Activated naive CD4-positive, alpha-beta T cell treated with anti-CD3 and anti-CD28 coated beads for 36 hours (primary cell): ENCODE measurements at places on chromosomes 1 and 21.

DNA sequence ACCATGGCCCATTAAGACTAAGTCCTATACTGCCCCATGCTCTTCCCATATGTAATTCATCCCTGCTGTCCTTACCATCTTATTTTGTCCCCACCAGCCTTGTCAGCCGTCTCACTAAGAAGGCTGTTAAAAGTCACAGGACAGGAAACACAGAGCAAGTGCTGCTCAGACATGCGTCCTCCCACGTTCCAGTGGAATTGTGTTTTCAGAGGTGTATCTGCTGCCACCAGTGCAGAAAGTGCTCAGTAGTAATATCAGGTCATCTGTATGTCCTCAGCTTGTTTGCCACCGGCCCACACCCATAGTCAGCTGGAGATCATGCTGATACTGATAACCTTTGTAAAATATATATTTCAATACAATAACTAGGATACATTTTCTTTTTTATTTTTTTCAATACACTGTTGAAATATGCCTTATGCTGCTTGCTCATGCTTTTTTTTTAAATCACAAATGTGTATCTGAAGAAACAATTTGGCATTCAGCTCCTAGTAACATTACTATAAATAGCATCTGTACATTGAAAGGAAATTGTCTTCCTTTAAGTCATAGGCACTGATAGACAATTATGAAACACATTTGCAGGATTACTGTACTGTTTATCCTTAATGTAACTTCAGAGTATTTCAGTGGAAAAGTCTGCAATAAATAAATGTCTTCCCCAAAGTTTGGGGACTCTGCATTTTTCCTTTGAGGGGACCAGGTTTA, 156.9 kb downstream of the EDEM3 start:
- no peak for DNase-seq

DNA sequence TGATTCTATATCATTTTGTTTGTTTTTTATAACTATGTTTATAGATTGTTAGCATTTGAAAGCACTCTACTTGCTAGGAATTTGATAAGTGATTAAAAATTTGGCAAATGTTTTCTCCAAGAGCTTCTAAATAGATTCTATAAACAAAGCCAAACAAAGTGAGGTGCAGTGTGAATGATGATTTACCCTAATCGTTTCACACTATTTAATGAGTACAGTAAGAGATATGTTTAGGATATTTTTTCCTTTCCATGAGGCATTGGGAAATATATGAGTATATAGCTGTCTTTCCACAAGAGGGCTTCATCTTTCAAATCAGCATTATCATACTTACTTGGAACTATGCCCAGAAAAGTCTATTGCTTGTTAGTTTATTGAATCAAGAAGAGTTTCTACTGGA, 277.0 kb upstream of the BRINP3 start:
- DNase-seq, result no peak

DNA sequence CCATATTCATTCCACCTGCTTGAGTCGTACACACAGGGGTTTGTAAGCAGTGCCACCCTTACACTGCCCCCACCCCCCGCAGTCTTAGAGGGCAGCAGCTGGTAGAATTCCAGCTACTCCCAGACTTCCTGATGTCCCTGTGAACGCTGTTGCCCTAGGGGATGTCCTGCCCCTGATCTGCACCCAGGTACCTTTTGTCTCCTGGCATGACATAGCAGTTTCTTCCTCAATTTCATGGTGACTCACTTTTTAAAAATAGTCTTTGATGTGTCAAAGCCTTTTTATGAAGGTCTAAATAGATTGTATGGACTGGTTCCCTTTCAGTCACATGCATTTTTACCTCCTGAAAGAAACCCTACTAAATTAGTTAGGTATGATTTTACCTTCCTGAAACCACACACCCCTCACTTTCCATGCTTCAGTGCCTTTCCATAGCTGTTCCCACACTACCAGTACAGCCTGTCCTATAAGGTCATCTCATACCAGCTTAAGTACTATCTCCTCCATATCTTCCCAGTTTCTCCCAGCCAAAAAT, 76.4 kb downstream of the ST3GAL3 start:
- no peak for DNase-seq

DNA sequence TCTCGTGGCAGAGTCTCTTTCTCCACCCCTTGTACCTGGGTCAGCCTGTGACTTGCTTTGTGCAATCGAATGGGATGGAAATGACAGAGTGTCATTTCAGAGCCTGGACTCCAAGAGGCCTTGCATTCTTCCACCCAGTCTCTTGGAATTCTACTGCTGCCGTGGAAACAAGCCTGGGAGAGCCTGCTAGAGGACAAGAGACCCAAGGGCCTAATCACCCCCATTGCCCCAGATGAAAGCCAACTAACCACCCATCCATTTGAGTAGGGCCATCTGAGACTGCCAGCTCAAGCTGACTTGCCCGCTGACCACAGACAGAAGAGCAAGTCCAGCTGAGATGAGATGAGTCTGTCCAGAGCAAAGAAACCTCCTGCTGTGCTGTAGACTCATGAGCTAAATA, 201.6 kb downstream of the PTPRU start:
- no peak for DNase-seq

- no peak for DNase-seq
These were observed 10.7 kb downstream of the DUSP23 start for GRCh38 chr1:159791461-159791860.

- no peak for DNase-seq
These were observed 33.2 kb downstream of the HSD3B2 start for GRCh38 chr1:119448127-119448511.

DNA sequence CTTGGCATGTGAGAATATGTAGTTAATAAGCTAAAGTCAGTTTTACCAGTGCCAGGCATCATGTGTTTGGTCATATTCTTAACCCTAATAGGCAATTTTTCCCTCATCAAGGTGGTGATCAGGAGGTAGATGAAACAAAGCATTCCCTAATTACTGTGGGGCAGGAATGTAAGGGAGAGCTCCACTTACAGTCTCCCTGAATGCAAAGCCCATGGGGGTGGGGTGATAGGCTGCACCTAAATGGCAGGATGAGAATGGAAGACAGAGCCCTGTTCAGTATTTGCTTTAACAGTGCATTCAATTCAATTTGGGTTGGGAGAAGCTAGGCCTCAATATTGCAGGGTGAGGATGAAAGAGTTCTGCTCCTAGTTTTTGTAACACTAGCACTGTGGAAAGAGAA, 23.4 kb downstream of the ZNF678 start:
- DNase-seq, result no peak

GRCh38 chr1:90277270-90277669, 282.4 kb downstream of the ZNF326 start:
- DNase-seq, result no peak

DNA sequence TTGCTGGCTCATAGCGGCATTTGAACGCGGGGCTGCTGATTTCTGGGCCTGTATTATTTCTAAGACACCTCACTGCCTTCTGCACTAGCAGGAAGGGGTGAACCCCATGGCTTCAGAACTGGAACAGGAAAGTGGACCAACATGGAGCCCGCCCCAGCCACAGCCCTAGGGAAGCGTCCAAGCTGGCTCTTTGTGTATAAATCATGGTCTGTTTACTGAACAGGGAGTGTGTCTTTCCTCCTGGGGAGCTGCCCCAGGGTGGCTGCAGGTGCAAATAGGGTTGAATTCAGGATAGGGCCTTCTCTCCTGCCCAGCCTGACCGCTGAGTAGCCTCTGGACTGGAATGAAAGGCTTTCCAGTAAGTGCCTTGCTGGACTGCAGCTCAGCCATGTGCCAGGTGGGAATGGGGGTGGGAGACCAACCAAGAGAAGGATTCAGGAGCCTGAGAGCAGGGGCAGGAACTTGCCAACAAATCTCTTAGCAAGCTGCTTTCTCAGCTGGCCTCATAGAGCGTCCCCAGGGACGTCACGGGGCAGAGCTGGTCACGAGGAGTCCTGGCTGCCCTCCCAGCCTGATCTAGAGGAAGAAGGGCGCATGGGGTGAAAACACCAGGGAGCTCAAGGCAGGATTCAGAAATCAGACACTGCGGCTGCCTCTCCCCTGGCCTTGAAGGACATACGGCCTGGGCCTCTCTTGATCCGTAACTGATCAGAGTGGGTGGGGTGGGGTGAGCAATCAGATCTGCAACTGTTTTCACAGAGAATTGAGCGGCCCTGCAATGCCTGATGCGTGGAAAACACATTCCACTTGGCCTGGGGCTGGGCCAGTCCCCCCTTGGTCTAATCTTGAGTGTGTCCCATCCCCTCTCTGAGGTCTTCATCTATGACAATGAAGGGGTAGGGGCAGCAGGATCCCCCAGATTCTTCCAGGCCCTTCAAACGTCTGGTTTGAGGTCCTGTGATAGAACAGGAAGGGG, 56.5 kb upstream of the SELENON start:
- no peak for DNase-seq

DNA sequence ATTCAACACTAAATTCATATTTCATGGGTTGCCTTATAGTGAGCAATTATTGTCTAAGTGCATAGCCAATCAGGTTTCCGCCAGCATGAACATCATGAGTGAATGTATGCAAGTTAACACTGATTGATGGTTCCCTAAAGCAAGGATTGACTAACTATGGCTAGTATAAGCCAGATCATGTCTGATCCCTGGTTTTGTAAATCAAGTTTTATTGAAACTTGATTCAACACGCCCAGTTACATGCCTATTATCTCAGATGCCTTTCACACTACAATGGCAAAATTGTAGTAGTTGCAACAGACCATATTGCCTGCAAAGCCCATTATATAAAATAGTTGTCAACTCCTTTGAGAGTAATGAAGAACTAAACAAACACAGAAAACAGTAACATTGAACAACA, 1127.4 kb downstream of the NCAM2 start:
- DNase-seq, result no peak

DNA sequence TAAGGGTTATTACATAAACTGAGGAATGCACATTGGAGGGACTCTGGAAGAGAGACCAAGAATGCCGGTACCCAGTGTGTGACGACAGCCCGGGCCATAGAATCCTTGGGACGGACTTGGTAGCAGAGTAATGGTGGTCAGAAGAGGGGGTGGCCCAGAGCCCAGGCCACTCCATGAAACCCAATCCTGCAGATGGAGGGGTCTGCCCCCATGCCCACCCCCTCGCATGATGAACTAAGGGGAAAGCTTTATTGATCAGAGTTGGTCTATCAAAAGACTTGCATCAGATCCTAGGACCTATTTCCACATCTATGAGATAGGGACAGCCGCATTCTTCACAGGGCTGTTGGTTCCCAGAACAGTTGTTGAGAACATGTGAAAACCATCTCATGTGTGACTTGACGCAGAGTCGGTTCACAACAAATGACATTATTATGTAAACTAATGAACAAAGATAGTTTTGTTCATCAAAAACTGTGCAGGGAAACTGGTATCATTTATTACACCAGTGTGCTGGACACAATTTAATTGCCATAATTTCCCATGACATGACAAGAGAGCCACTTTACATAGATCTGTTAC, 21.5 kb upstream of the SDC3 start:
- no peak for DNase-seq

- no peak for DNase-seq
These were observed 51.6 kb downstream of the CRB1 start for GRCh38 chr1:197319631-197320030.

- DNase-seq, result peak; percentile 74
These were observed 7.1 kb downstream of the NBL1 start for GRCh38 chr1:19651141-19651737.

DNA sequence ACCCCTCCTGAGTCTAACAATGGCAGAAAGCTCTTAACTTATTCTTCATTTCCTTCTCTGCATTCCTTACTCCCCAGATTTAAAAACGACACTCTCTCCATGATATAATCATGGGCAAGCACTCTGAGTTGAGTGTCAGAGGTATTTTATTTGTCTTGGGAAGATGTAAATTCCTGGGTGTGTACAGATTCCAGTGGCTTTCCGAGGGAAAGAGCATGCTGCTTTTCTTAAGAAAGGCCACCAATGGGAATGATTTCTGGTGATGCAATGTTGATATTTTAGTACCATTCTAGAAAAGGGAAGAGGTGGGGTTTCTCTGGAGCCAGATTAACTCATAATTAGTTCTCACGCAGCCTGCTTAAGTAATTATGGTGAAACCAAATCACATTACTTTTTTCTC, 47.8 kb upstream of the BTG3 start:
- no peak for DNase-seq

DNA sequence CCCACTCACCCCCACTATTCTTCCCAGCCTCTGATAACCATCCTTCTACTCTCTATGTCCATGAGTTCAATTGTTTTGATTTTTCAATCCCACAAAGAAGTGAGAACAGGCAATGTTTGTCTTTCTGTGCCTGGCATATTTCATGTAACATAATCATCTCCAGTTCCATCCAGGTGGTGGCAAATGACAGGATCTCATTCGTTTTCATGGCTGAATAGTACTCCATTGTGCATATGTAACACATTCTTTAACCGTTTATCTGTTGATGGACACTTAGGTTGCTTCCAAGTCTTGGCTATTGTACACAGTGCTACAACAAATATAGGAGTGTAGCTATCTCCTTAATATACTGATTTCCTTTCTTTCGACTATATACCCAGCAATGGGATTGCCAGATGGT, 169.3 kb upstream of the NFIA start:
- no peak for DNase-seq

DNA sequence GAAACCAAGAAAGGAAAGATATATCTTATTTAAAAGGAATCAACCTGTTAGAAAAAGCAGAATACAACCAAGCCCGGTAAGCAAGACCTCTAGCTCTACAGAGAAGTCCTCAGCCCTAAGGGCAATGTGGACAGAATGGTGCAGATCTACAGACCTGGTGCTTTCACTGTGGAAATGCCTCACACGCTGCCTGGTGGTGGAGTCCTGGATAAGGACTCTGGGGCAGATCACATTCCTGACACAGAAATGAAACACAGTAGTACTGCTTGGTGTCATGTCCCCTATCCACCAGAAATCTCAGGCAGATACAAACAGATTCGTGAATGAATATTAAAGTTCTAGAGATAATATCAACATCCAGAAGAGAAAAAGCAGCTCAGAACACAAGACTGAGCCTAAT, 6.8 kb downstream of the CNN3 start:
- DNase-seq, result no peak

GRCh38 chr1:228884615-228885566, 149.6 kb downstream of the RHOU start:
- no peak for DNase-seq

DNA sequence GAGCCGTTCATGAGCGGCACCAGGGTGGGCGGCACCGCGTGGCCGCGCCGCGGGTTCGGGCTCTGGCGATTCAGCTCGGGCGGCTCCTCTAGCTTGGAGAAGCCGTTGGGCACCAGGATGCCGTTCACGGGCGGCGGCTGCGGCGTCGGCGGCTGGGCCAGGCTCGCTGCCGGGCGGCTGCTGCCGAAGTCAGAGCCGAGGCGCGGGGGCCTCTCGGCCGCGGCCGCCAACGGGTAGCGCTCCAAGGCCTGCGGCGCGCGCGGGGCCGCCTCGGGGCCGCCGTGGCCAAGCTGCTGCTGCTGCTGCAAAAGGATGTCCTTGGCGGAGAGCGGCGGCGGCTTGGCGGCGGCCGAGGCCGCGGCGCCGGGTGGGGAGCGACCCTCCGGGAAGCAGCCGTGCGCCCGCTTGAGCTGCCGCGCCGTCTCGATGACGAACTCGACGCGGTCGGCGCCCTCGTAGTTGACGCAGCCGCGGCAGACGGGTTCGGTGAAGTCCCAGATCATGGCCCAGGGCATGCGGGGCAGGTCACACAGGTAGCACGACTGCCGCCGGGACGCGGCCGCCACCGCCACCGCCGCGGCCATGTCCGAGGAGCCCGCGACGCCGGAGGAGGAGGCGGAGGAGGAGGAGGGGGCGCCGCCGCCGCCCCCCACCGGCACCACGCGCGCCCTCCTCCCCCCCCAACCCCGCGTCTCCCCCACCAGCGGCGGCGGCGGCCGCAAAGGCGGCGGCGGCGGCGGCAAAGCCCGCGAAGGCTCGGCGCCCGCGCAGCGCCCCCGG, 877 bp downstream of the IRF2BP2 start:
- peak; percentile 84 for DNase-seq

GRCh38 chr1:100950781-100951180, 54.9 kb downstream of the SLC30A7 start:
- DNase-seq, result no peak

GRCh38 chr1:234593771-234594504, 16.0 kb downstream of the IRF2BP2 start:
- DNase-seq, result no peak
